ENCODE measurements at places on chromosomes 2 and 18. TPM values are rescaled to one million over a fixed set of nuclear protein-coding genes. Genes with fewer than 3 reads are reported as not detected.

The C1QL2 gene
- not detected for total RNA-seq

The RAB17 gene
- total RNA-seq: not detected

The SH2D6 gene
- total RNA-seq: 1.3 TPM

- no peak overlapping the region for H3K27ac ChIP-seq
- H3K36me3 ChIP-seq: no peaks in the 10 kb centered on the region
- H3K27me3 ChIP-seq: no peaks in the 10 kb centered on the region
- H3K4me3 ChIP-seq: no peak overlapping the region
These were observed 244.8 kb downstream of the MYCN start for GRCh38 chr2:16184945-16185660.

DNA sequence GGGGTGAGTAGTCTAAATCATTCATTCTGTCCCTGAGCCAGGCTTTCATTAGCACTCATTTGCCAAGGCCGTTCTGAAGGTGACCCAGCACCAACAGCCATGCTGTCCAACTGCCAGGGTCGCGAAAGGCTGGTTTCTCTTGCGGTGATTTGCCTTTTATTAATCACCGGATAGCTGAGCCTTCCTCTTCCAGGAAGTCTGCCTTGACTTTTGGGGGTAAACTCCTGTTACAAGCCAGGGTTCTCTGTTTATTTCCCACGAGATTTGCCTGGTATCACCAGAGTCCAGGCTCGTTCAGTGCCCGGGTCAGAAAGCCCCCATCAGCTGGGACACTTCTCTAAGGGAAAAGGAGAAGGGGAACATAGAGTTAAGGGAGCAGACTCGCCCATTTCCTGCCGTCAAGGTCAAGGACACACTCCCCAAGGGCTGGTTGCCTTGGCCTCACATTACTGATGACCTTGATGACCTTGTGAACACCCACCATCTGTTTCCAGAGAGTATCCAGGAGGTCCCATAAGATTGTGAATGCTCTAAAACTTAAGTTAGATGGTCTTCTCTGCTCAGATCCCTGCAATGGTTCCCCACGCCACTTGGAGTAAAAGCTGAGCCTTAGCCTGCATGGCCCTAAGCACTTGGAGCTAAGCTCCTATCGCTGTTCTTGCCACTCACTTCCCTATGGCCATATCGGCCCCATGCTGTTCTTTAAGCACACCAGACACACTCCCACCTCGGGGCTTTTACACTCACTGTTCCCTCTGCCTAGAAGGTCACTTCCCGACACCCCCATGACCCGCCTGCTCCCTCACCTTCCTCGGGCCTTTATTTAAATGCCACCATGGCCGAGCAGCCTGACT lies 118.0 kb upstream of the STPG4 start:
- DNase-seq: no peak
- no peaks in the 10 kb centered on the region for H3K36me3 ChIP-seq
- no peaks in the 10 kb centered on the region for H3K27me3 ChIP-seq
- no peak overlapping the region for H3K27ac ChIP-seq
- H3K4me1 ChIP-seq: peaks cover 18% of the 10 kb centered on the region

- H3K4me3 ChIP-seq: no peak overlapping the region
- peaks cover 9% of the 10 kb centered on the region for H3K4me1 ChIP-seq
- peaks cover 4% of the 10 kb centered on the region for H3K36me3 ChIP-seq
- H3K27ac ChIP-seq: no peak overlapping the region
These were observed 58.3 kb downstream of the NPAS2 start for GRCh38 chr2:100878000-100878791.

DNA sequence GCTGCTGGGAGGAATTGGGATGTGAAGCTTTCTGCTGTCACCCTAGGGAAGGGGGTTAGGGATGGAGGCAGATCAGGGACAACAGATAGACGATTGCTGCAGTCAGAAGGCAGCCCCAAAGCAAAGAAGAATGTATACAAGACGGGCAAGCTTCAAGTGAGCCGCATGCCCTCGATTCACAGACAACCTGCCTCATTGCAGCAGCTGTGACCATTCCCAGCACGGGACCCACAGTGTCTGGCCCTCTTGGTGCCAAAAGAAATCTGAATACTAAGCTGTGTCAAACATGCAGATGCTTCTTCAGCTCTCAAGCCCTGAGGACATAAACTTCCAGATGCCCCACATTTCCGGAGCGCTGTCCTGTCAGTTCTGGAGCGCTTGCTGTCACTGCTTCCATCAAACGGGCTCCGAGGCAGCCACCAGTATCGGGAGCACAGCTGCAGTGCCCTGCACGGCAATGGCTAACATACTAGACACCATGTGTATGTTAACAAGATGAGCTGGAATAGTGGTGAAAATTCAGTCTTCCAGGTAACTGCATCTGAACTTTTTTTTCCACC lies 33.8 kb downstream of the PRELID3A start:
- no peak for DNase-seq
- no peaks in the 10 kb centered on the region for H3K4me1 ChIP-seq
- peak overlapping the region; percentile 51 for H3K27ac ChIP-seq
- no peak overlapping the region for H3K4me3 ChIP-seq

DNA sequence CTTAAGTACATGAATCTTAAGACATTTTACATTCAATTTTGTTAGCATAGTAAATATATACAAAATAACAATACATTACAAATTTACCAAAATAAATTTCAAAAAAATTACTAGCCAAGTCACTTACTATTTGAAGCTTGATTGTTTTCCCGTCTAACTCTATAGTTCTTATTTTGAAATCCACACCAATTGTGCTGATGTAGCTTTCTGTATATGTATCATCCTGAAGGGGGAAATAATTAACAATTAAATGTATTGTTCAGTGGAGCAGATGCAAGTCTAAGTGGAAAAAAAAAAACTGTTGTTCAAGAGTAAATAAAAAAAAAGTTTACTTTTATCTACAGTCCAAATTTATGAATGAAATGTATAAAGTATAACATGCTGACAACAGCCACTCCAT lies 32.1 kb downstream of the RAB1A start:
- H3K27me3 ChIP-seq: no peaks in the 10 kb centered on the region
- peaks cover 4% of the 10 kb centered on the region for H3K36me3 ChIP-seq
- peaks cover 20% of the 10 kb centered on the region for H3K4me1 ChIP-seq
- no peak overlapping the region for H3K4me3 ChIP-seq
- no peak for DNase-seq
